ENCODE measurements at places on chromosomes 2 and 18.

- no peak for DNase-seq
Observed at GRCh38 chr2:61016392-61017002, 1.0 kb upstream of the PEX13 start.

DNA sequence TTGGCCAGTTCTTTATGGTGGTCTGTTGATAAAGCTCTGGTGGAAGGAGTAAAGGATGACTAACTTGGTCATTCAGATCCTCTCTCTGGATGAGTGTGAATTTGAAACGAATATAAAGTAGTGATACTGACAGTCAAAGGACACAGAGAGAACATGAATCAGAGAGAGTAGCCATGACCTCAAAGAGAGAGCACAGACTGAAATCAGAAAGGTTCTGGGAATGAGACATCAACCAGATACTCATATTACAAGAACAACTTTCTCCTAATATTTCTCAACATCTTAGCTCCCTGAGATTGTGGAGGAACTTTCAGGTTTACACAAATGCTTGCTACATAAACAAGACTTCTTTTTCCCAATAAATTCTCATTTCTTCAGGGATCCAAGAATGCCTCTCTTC is 849.1 kb upstream of the CHAC2 start:
- DNase-seq: no peak

DNA sequence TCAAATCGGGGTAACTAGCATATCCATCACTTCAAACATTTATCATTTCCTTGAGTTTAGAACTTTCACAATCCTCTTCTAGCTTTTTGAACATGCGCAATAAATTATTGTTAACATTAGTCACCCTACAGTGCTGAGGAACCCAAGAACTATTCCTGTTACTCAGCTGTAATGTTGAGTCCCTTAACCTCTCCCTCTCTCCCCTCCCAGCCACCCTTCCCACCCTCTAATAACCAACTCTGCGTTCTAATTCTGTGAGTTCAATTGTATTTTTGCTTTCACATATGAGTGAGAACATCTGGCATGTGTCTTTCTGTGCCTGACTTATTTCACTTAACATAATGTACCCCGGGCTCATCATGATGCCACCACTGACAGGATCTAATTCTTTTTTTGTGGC is 78.6 kb upstream of the RANBP2 start:
- no peak for DNase-seq

DNA sequence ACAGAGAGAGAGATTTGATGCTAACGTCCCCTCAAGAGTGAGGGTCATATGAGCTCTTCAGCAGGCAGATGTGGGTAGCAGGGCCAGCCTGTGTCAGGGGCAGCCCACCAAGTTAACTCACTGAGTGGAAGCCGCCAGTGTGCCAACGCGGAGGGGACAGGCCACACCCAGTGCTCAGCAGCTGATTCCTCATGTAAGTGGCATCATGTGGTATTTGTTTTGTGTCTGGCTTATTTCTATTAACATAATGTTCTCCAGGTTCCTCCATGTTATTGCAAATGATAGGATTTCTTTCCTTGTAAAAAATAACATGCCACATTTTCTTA is 4.0 kb downstream of the IMP4 start:
- DNase-seq: no peak

DNA sequence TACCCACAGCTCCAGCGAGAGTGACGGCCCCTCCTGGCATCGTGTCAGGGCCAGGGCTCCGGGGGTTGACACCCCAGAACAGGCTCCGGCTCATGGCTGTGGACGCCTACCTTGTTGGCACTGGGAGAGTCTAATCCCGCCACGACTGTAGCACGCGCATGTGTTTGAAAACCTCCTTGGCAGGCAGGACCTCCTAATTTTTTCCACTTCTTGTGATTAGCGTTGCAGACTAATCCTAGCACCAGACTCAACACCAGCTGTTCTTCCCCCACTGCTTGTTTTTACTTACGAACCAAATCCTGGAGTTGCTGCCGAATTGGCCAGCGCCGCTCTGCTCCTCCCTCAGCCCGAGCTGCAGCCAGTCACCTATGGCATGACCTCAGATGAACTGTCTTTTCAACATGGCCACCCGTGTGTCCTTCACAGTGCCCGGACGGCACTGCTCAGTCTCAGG is 110.7 kb downstream of the KLHL29 start:
- DNase-seq: no peak

DNA sequence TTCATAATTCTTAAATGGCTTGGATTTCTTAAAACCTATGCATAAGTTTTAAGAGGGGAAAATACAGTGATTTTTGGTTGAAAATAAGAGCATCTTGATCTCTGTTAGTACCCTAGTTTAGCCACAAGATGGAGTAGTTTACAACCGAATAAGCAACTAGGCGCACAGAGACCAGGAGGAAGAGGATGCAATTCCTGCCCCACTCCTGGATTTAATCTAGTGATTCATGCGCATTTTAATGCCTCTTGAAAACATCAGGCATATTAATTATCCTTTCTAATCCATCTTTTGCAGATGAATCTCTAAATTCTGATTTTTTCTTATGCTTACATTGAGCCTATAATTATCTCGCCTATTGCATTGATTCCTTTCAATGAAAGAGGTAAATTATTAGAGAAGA is 76.7 kb downstream of the MRPS9 start:
- peak; percentile 58 for DNase-seq

- no peak for DNase-seq
Observed at GRCh38 chr2:41735476-41735875, 312.3 kb upstream of the PKDCC start.

Data from thymus (tissue), 14 donors.